Activated naive CD4-positive, alpha-beta T cell treated with anti-CD3 and anti-CD28 coated beads, Interleukin-2, amount 50 U/mL, for 16 hours (primary cell): ENCODE measurements at places on chromosomes 16 and 17.

- DNase-seq, result no peak
These were observed 2.0 kb downstream of the SLC25A19 start for GRCh38 chr17:75287221-75287620.

DNA sequence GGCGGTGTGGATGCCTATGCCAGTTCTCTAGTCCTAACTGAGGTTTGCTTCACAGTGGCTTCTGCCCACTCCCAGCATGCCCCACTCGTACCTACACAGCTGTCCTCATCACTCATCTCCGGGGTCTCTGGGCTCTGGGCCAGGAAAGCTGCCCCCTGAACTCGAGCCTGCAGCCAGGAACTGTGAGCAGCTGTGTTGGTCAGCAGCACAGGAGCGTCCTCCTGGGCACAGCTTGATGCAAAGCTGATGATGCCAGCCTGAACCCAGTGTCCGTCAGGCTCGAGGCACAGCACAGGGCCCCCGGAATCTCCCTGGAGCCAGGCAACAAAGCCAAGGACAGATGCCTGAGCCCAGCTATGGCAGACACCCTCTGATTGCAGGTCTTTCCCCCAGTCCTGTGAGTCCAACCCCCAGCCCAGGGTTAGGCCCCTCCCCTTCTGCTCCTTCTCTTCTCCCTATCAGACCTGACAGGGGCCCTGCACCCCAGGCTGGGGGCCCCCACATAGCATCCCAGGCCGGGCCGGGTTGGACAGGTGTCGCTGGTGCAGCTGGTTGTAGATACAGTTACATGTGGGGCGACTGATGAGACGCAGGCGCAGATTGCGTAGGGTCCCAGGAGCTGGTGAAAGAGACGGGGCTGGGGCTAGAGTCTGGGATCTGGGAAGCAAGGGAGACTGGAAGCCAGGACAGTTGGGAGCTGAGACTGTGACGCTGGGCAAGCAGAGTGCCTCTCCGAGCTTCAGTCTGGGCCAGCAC, 2.7 kb downstream of the PRSS53 start:
- DNase-seq, result no peak

DNA sequence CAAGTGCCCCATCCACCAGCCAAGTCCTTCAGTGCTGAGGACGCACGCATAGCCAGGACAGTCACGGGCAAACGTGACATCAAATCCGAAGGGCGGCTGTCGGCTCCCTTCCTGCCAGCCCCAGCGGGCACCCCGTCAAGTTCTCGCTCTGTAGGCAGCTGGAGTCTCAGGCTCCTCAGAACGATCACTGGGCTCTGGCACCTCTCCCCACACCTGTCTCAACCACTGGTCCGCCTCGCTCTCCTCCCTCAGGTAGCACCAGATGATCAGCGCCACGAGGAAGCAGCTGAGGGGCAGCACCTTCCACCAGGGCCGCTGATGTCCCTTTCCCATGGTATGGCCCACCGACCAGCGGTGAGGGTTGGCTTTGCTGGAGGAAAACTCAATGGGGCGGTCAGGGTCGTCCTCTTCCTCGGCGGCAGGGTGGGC, 422 bp downstream of the UQCC4 start:
- DNase-seq, result no peak

- DNase-seq, result no peak
These were observed 45.2 kb upstream of the GSG1L start for GRCh38 chr16:28108590-28109247.

- no peak for DNase-seq
These were observed 123.1 kb downstream of the SNX29 start for GRCh38 chr16:12099451-12100123.

DNA sequence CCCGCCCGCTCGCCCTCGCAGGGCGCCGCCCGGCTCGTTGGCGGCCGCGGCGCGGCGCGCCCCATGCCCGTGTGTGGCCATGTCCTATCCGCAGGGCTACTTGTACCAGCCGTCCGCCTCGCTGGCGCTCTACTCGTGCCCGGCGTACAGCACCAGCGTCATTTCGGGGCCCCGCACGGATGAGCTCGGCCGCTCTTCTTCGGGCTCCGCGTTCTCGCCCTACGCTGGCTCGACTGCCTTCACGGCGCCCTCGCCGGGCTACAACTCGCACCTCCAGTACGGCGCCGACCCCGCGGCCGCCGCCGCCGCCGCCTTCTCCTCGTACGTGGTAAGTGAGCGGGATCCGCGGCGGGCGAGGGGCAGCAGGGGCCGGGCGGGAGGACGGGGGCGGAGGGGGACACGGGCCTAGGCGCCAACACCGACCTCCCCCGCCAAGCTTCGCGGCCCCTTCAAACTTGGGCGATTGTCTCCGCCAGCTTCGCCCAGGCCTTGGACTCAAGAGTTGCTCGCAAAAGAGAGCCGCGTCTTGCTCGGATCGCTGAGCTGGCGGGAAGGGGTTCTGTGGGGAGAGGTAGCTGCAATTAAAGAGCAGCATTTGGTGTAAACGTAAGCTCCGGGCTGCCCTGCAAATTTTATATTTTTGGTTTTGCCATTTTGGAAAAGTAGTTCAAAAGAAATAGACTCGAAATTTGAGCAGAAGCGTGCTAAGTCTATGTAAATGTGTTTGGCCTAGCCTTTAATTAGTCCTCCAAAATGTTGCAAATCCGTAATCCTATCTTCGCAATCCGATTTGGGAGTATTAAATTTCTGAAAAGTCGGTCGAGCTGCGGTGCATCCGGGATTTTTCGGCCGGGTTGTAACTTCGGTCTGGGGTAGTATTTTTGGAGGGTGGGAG, 702 bp downstream of the IRX5 start:
- DNase-seq, result no peak

GRCh38 chr17:352421-353212, at the start of gene RPH3AL:
Gene RPH3AL, minus strand, starts transcription at chr17:352807. Its CDS starts 25,264 bp downstream, at chr17:327543.
- DNase-seq, result no peak

GRCh38 chr17:79541056-79541850, 69.6 kb downstream of the RBFOX3 start:
- no peak for DNase-seq

GRCh38 chr17:44688200-44688599, 1.4 kb downstream of the CCDC43 start:
- no peak for DNase-seq

GRCh38 chr17:32936894-32937500, 9.0 kb downstream of the TMEM98 start:
- peak; percentile 69 for DNase-seq
